ENCODE measurements at places on chromosomes 5 and 9.

DNA sequence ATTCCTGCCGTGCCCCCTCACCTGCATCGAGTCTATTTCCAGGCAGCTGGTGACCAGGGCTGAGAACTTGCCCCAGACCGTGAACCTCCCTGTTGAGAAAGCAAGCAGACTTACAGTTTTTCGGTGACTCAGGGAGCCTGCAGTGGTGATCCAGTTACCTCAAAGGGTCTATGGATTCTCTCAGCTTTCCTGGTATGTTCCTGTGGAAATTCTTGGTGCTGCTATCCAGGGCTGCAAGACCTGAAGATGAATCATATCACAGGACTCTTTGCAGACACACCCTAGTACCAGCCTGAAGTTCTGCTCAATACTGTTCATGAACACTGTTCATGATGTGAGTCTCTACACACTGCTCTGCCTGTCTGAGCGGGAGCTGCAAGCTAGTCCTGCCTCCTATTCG is 154.7 kb downstream of the WDR70 start:
- DNase-seq: no peak

GRCh38 chr9:64066736-64067368 is 1218.2 kb downstream of the FOXD4L5 start:
- no peak for DNase-seq

- no peak for DNase-seq
These were observed 337.5 kb downstream of the ZNF608 start for GRCh38 chr5:124408738-124409453.

GRCh38 chr5:145668714-145669113 is 166.4 kb downstream of the PRELID2 start:
- no peak for DNase-seq

DNA sequence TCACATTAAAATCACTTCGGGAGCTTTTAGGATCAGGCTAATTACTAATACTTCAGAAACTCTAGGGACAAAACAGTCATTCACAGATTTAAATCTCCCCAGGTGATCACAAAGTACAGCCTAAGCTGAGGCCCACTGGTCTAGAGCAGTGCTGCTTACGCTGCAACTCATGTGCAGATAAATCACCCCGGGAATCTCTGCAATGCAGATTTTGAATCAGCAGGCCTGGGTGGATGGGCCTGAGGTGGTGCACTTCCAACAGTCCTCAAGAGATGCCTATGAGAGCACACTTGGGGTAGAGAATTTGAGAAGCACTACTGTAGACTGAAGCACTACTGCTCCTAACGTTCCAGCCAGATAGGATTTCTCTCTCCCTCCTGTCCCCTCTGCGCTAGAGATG is 28.4 kb downstream of the CSF1R start:
- DNase-seq: no peak

GRCh38 chr5:5159282-5160103 is 19.4 kb downstream of the ADAMTS16 start:
- no peak for DNase-seq

DNA sequence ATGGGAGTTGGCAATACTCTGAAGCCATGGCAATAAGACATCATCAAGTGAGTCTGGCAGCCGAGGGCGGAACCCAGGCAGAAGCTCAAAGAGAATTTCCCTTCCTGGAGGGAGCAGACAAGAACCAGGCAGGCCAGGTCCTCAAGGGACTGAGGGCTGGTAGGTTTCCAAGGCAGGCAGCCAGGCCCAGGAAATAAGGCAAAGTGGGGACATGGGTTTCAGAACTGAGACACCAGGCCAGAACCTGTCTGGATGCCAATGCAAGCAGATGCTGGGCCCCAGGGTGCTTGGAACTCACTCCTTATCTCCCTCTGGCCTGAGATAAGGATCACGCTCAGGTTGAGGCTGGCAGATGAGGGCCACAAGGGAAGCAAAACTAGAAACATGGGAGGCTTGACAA is 8.9 kb downstream of the TSSK1B start:
- DNase-seq: peak; percentile 69

DNA sequence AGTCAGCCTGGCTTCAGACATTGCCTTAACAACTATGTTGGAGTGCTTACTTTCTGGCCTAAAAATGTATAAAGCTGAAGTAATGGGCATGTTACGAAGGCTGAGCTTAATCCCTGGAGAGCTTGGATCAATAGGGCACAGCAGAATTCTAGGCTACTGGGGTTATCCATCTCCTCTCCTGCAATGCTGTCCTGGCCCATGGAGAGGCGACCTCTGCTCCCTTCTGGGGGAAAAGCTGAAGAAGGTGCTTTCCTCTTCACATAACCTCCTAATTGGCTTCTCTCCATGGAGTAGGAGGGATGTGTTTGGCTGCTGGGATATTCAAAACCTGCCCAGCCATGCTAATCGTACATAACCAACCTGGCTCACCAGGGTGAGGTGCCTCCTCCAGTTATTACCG is 403.5 kb downstream of the DMRT2 start:
- no peak for DNase-seq

DNA sequence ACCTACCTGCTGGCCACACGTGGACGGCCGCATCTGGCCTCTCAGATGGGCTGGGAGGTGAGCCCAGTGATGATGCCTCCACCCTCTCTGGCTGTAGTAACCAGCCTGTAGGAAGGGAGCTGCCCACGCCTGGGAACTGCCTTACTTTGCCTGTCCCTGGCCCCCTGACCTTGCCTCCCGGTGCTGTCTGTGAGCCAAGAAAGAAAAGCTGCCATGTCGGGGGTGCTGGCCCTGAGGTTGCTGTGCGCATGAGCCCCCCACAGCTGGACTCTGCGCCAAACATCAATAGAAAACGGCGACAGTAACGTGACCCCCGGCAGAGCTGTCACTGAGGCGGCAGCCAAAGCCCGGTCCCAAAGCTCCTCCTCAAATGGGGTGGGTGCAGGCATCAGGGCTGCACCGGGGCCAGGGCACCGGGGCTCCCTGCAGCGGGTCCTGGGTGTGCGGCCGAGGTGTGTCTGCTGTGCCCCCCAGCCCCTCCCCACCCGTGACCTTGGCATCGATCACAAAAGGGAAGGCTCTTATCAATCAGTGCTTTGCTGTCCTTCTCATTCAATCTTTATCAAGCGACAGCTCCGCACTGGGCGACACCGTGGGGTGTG is 15.3 kb upstream of the SLC9A3 start:
- no peak for DNase-seq

GRCh38 chr5:123855609-123856008 is 343.6 kb downstream of the CSNK1G3 start:
- DNase-seq: no peak

DNA sequence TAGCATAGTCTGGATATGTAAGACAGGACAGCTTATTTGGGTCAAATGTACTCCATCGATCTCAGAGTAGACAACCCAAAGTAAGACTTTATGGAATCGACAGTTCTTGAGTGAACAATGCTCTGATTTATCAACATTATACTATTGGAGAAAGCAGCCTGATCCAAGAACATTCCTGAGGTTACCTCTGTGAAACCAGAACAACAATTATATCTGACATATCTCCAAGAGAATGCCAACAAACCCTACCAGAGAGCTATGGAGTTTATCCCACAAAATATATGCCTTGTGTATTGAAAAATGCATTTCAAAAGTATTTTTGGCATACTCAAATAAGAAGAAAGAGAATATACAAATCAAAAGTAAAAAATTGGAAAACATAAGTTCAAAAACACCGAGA is 1985.9 kb downstream of the EFNA5 start:
- DNase-seq: no peak
